ENCODE measurements at places on chromosomes 12 and 14. TPM values are rescaled to one million over a fixed set of nuclear protein-coding genes. Genes with fewer than 3 reads are reported as not detected.

- peak; percentile 91 for DNase-seq
- H3K27me3 ChIP-seq: no peaks in the 10 kb centered on the region
- no peaks in the 10 kb centered on the region for H3K36me3 ChIP-seq
- peak within 1 kb of the TSS; percentile 88 for H3K4me3 ChIP-seq
- H3K27ac ChIP-seq: peak within 1 kb of the TSS; percentile 89
These were observed at the start of gene GALNT4 for GRCh38 chr12:89524541-89525304. Gene GALNT4, minus strand, starts transcription at chr12:89524796. Its CDS starts 247 bp downstream, at chr12:89524549.

DNA sequence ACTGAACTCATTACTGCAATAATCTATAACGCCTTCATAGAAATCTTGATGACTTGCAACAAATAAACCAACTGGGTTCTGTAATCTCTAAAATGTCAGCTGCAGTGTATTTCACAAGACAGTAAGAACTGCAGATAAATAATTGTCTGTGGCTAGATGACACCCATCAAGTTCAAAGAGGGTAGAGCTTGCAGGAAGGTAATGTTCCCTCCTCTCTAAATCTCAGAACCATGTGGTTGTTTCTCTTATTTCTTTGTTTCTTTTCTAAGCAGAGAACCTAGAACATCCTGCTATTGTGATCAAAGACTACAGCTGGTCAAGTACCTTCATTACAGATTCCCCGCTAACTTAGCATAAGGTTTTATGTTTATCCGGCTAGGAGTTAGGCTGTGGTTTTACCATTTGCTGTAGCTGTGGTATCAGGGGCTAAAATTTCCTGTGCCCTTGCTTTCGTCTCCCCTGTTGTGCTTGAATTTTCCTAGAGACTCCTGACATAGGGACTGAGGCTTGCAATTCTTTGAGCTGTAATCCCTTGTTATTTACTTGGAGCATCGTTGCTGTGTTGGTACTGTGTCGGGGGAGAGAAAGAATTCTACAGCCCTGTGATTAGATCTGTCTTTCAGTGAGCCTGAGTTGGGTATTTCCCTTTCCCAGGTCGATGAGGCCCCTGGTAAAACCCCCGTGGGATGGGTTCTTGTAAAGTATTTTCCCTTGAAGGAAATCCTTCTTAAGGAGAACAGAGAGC lies 253.1 kb upstream of the BTG1 start:
- H3K27ac ChIP-seq: no peak overlapping the region
- no peaks in the 10 kb centered on the region for H3K4me1 ChIP-seq
- H3K36me3 ChIP-seq: no peaks in the 10 kb centered on the region
- DNase-seq: no peak

GRCh38 chr14:34629344-34629656 lies 648 bp downstream of the SNX6 start:
- H3K4me1 ChIP-seq: peaks cover 10% of the 10 kb centered on the region
- no peak for DNase-seq

The NFE2 gene
- 0.34 TPM for total RNA-seq

The LRP6 gene
- 17.4 TPM for total RNA-seq
